ENCODE measurements at places on chromosomes 5 and 9.

- DNase-seq = no peak
These were observed 7.9 kb downstream of the ELOVL7 start for GRCh38 chr5:60836131-60836530.

DNA sequence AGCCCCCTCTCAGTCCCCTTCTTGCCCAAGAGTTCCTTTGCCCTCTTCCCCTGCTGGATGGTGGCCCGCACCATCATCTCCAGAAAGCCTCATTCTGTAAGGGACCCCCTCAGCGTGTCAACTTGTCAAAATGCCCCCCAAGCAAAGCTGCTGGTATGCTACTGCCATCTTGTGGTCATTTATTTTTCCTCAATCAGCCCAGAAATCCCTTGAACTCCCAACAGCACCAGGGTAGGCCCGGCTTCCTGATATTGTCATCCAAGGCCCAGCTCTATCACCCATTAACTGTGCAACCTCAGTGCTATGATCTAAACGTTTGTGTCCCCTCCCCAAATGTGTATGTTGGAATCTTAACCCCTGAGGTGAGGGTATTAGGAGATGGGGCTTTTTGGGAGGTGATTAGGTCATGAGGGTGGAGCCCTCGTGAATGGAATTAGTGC lies 53.2 kb upstream of the FBXW11 start:
- no peak for DNase-seq

GRCh38 chr9:133684121-133684935 lies 48.2 kb downstream of the DBH start:
- no peak for DNase-seq

- no peak for DNase-seq
These were observed 449.1 kb downstream of the PSAT1 start for GRCh38 chr9:78746010-78746409.

DNA sequence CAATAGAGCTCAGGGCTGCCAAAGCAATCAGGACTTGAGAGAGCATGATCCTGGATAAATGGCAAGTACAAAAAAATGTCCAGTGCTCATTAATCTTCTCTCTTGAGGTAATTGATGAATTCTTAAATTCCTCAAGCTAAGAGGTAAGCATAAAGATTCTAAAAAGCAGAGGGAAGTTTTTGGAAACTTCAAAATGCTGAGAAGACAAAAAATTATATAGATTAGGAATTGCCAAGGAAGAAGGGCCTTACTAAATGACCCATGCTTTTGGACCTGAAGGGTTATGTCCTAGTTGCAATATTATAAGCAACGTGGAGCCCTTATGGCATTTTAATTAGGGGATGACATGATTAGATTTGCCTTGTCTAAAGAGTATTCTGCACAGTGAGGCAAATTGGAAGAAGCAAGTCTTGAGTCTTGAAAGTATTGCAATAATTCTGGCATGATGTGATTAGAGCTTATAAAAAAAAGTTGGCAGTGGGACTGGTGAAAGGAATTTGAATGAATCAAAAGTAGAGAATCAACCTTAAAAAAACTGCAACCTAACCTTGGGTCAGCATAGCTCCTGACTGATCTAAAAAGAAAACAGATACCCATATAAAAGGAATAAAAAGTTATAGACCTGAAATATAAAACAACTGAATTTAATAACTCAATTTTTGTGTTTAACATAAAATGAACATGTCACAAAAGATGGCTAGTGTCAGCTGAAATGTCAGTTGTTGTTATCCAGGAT lies 323.8 kb upstream of the ARRDC3 start:
- no peak for DNase-seq

GRCh38 chr9:75979362-75979761 lies 88.9 kb downstream of the PCSK5 start:
- DNase-seq = no peak

DNA sequence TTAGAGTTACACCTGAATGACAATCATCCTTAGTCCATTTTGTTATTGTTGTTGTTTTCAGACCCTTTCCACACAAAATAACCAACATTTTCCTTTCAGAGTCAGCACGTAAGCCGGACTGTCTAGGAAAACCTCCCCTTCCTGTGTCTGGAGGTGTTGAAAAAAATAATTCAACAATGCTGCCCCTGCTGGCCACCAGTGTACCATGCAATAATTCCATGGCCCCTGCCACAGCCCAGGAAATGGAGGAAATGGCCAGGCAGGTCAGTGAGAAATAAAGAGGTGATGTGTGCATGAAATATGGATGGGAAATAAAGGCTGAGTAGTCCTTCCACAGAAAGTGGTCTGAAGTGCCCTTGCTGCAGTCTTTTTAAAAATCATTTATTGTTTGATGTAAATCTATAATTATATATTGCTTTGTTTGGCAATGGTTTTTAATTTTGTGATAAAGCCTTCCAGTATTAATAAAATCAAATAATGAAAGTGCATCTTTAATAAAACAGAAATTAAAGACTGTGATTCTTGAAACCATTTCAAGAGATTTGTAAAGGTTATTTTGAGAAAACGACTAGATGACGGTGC lies 152.8 kb upstream of the PAPPA start:
- no peak for DNase-seq

DNA sequence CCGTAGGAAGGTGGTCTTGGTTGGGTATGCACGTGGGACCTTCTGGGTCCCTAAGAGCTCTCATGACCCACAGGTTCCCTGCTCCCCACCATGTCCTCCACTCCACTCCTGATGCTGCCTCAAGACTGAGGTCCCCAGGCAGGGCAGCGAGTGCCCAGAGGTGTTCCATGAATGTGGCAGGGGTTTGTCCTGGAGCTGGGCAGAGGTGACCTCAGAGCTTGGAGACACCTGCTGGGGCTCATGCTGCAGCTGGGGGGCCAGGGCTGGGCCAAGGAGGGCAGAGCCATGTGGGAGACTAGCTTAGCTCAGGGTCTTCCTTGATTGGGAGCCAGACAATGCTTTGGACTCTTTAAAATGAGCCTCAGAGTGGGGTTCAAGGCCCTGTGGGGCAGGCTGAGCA lies 74.0 kb upstream of the PITX1 start:
- no peak for DNase-seq

GRCh38 chr5:91366551-91366950 lies 16.6 kb downstream of the ARRDC3 start:
- DNase-seq = no peak

DNA sequence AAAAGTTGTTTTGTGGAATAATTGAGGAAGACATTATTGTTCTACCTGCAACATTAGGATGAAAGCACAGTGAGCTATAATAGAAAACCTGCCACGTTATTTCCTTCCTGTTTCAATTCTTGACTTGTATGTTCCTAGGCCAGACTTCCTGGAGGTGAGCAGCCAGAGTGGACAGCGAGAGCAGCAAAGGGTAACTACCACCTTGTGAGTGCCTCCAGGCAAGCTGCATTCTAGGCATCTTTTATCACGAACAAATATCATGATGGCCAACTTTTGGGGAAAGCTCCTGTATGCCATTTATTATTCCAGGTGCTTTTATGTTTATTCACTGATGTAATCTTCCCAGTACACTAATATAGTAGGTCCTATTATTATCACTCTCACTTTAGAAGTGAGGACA lies 34.0 kb upstream of the ZSWIM6 start:
- DNase-seq = no peak
